Activated CD8-positive, alpha-beta memory T cell treated with anti-CD3 and anti-CD28 coated beads for 4 hours (primary cell): ENCODE measurements at places on chromosomes 6 and 20.

DNA sequence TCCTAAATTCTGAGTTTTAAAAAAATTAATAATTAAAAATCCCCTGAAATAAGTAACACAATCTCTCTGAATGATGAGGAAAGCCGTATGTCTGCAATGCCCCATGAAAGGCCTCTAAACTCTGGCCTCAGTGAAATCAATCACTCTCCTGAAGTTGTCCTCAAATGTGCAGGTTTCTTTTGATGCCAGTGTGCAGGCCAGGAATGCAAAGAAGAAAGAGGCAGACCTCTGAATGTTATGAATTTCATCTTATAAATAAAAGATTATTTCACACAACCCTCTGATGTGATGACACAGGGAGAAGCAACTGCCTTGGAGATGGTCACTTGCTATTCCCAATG lies 121.8 kb downstream of the TBXT start:
- no peak for DNase-seq

- no peak for DNase-seq
Observed at GRCh38 chr6:16399695-16400094, 161.3 kb downstream of the GMPR start.

GRCh38 chr20:49587111-49587570 lies 19.2 kb upstream of the PTGIS start:
- no peak for DNase-seq

- DNase-seq, result no peak
Observed at GRCh38 chr6:63573899-63574553, 1.7 kb downstream of the LOC128125822 start.

DNA sequence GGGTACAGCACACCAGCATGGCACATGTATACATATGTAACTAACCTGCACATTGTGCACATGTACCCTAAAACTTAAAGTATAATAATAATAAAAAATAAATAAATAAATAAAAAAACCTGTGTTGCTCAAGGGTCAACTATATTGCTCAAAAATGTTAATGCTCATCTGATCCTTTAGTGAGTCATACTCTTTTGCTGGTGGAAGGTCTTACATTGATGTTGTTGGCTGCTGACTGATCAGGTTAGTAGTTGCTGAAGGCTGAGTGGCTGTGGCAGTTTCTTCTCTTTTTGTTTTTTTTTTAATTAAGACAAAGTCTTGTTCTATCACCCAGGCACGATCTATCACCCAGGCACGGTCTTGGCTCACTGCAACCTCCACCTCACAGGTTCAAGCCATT lies 29.6 kb upstream of the SMIM26 start:
- no peak for DNase-seq

- no peak for DNase-seq
Observed at GRCh38 chr6:14108571-14109410, 8.8 kb upstream of the CD83 start.

GRCh38 chr6:128158496-128158895 lies 257.6 kb upstream of the THEMIS start:
- DNase-seq, result no peak
